ENCODE measurements at places on chromosomes 3 and 15.

GRCh38 chr3:16741103-16741758, 136.0 kb upstream of the DAZL start:
- DNase-seq = no peak

GRCh38 chr3:14179795-14180194, 1.2 kb downstream of the LSM3 start:
- DNase-seq = no peak

- no peak for DNase-seq
Observed at GRCh38 chr15:44736181-44736765, at the start of gene TRIM69. TSS of gene TRIM69 (plus strand) at chr15:44736528. CDS start at chr15:44736705, 177 bp downstream.

DNA sequence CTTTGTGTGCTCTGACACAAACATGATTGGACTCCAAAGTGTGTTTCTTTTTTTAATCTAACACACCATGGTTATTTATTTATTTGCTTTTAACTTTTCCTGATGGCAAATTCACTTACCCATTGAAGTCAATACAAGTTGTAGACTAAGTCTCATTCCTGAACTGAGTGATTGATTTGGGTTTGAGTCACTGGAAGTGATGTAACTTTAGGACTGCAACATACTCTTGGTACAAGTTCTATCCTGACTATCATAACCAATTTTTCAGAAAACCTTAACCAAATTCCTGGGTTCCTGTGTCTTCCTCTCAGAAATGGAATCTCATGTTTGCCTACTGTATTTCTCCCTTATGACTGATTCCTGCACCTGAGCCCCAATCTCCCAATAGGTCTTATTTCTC, 590.0 kb upstream of the ROBO1 start:
- no peak for DNase-seq

GRCh38 chr15:42672444-42672843, 64.5 kb downstream of the CDAN1 start:
- no peak for DNase-seq

GRCh38 chr3:11251807-11252176, 20.4 kb upstream of the ATG7 start:
- DNase-seq = no peak

DNA sequence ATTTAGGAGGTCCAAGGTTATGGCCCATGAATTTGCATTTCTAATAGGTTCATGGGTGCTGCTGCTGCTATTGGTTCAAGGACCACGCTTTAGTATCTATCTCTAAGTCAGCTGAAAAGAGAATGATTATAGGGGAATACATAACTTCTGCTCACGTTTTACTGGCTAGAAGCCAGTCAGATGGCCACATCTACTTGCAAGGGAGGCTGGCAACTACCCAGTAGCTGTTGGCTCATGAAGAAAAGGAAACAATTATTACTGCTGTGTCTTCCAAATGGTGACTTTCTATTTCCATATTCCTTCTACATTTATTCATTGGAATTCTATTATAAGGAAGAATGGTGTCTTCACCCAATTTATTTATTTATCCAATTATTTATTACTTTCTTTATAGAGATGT, 54.2 kb downstream of the SLC25A36 start:
- DNase-seq = no peak
